Activated naive CD4-positive, alpha-beta T cell treated with anti-CD3 and anti-CD28 coated beads, Interleukin-2, amount 10 ng/mL, durations not matched to agents 5 hours and 36 hours (primary cell): ENCODE measurements at places on chromosomes 6 and 20. TPM values are rescaled to one million over a fixed set of nuclear protein-coding genes. Genes with fewer than 3 reads are reported as not detected.

CDSN gene
- not detected for total RNA-seq

BPI gene
- total RNA-seq = not detected

TCF15 gene
- not detected for total RNA-seq

CAGE1 gene
- not detected for total RNA-seq

CNR1 gene
- total RNA-seq = not detected

MCCD1 gene
- not detected for total RNA-seq
